WERI-Rb-1 (cell line): ENCODE measurements at places on chromosomes 7 and 10.

GRCh38 chr10:51918884-51919325 is 219.5 kb upstream of the CSTF2T start:
- no peak for DNase-seq

GRCh38 chr10:24201503-24202180 is 7.3 kb upstream of the KIAA1217 start:
- DNase-seq: no peak

DNA sequence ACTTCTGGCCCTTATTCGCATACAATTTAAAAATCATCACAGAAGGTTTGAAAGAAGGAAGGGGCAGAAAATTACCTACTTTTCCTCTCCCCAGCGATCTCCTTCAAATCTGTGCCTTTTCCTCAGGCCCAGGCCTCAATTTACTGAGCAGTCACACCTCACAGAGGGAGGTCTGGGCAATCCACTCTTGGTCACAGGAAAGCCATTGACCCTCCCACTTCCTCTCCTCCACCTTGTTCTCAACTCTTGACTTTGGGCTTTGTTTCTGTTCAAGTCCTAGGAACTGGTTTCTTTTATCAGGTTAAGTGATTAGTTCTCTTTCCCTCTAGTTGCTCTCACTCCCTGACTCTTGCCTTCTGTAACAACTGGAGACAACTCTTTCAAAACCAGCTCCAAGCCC is 37.0 kb upstream of the ATRNL1 start:
- DNase-seq: no peak

DNA sequence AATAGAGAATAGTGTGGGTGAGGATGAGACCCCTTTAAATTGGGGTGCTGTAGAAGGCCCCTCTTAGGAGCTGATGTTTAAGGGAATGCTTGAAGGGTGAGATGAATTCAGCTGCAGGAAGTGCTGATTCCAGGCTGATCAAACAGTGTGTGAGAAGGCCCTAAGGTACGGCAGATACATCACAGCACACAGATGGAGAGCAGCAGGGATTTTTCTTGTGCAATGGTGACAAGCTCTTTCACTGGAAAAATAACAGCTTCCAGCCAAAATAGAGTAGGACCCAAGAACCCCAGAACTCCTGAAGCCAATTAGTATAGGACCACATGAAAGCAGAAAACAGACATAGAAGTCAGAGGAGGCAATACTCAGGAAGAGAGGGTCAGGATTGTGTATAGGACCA is 296.9 kb downstream of the ADRA2A start:
- DNase-seq: no peak

GRCh38 chr7:2856388-2857169 is 12.5 kb upstream of the GNA12 start:
- DNase-seq: no peak

DNA sequence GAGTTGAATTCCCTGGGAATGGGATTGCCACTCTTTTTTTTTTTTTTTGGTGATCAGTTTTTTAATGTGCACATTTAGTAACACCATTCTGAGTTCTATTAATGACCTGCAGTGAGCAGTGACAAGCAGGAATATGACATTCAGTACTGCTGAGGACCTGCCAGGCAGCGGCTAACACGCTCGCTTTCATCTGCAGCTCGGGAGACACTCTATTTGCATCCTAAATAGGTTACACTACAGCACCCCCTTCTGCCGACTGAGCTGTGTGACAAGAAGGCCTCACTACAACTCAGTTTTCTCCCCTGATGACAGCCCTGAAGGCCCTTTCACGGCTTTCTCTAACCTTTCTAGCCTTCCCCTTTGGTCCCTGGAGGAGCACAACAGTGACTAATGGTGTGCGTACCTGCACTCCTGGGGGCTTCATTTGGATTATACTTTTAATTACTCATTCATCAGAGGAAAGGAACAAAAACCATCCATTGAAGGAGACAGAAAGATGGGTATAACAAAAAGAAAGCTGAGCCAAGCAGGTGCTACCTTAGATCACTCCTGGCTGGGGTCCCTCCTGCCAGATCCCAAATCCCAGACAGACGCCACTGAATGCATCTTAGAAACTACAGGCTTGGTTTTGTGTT is 872.4 kb downstream of the LRMDA start:
- peak; percentile 84 for DNase-seq

GRCh38 chr10:9900751-9901150 is 1116.9 kb upstream of the CELF2 start:
- DNase-seq: no peak

GRCh38 chr10:52208365-52208764 is 105.7 kb upstream of the DKK1 start:
- no peak for DNase-seq

GRCh38 chr7:102101926-102102325 is 184.7 kb upstream of the SH2B2 start:
- DNase-seq: no peak

GRCh38 chr10:58291538-58292174 is 22.7 kb downstream of the CISD1 start:
- no peak for DNase-seq

GRCh38 chr7:103551016-103551415 is 105.0 kb upstream of the SLC26A5 start:
- no peak for DNase-seq

- no peak for DNase-seq
Observed at GRCh38 chr10:70162151-70162891, 8.0 kb downstream of the SAR1A start.

DNA sequence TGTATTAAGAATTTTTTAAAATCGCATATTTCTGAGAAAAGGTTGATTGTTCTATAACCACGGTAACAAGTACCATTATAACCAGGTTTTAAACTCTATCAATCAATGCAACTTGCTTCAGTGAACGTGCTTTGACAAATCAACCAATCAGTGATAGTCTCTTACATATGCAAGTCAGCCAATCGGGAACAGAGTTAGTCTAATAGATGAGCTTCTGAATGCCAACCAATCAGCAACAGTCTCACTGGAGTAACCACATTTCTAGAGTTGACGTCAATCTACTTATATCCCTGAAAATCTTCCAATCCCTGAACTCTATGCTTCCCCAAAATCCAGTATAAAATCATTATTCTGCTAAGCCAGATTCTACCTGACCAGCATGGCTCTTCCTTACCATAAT is 44.7 kb upstream of the TRUB1 start:
- no peak for DNase-seq

- DNase-seq: no peak
Observed at GRCh38 chr10:60952067-60952845, 8.3 kb upstream of the RHOBTB1 start.

DNA sequence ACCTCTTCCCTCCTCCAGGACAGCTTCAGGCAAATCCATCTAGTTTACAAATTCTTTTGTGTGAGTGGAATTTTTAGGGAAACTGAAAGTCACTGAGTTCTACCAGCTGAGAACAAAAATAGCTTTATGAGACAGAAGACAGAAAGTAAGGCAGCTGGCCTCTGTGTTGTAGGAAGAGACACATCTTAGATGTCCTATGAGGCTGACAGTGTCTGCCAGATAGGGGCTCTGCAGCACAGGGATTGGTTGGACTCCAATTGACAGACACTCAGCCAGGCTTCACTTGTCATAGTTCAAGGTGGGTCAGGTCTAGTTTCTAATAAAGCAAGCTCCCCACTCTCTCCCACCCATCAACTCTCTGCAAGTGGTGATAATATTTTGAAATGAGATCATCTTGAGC is 574.9 kb downstream of the CCSER2 start:
- no peak for DNase-seq

- DNase-seq: no peak
Observed at GRCh38 chr10:1545524-1545923, 191.8 kb downstream of the ADARB2 start.

- DNase-seq: no peak
Observed at GRCh38 chr7:144824360-144824759, 11.5 kb downstream of the TPK1 start.

- DNase-seq: no peak
Observed at GRCh38 chr7:90230834-90231233, 14.1 kb upstream of the CFAP69 start.

- DNase-seq: no peak
Observed at GRCh38 chr7:21656081-21656480, 113.2 kb downstream of the DNAH11 start.

DNA sequence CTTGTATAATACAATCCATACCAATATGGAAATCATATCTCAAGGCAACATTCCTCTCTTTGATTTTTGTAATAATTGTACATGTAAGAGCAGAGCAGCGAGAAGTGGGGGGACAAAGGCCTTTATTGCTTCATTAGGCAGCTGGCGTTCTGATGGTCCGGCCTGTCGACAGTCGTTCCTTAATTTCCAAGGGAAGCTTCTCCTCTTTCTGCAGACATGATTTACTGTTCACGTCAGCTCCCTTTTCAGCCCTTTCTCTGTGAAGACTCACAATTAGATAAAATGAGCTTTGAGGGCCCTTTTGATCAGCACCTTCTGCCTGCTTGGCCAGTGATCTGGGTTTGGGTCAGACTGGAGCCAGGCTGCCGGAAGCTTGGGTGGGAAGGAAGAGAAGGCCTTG is 65.6 kb upstream of the CTBP2 start:
- DNase-seq: no peak

DNA sequence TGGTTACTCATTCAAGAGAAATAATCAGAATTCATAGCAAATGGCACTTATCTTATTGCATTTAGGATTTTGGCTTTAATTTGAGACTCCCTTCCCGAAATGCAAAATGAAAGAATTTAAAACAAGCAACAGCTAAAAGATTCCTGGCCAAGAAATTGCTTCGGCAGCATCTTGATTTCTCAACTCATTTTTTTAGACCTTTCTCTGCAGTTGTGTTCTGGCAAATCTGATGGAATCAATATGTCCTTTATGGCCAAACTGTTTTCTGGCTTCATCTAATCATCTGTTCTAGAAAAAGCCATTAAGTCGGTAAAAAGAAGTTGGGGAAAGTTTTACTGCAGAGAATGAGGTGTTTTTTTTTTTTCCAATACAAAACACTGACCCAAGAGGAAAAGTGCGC is 172.1 kb downstream of the SLC16A9 start:
- no peak for DNase-seq

DNA sequence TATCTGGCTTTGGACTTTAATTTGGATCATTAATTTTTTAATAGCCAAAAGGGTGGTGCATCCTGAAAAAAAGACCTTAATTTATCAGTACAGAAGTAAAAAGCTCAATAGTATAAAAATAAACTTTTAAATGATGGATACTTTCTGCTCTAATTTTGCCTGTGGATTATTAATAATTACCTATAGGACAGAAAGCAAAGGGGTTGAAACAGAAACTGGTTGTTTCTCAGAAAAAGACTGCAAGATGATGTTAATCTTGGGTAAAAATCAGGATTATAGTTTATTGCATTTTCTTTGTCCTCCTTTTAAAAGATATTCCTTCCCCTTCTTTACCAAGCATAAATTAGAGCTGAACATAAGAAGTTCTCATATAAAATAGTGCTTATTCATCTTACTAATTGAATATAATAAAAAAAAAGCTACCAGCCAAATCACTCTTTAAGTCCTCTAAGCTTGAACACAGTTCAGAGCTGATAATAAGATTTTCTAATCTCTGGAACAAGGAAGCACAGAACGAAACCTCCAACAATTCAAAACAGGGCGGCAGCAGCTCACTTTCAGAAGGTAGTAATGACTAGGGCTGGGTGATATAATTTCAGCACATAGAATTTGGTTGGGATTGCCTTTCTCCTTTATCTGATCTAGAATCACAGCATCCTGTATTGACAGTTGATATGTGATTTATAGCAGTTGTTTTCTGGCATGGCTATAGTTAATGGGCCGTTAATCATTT is 8.1 kb upstream of the GPR85 start:
- DNase-seq: peak; percentile 12

DNA sequence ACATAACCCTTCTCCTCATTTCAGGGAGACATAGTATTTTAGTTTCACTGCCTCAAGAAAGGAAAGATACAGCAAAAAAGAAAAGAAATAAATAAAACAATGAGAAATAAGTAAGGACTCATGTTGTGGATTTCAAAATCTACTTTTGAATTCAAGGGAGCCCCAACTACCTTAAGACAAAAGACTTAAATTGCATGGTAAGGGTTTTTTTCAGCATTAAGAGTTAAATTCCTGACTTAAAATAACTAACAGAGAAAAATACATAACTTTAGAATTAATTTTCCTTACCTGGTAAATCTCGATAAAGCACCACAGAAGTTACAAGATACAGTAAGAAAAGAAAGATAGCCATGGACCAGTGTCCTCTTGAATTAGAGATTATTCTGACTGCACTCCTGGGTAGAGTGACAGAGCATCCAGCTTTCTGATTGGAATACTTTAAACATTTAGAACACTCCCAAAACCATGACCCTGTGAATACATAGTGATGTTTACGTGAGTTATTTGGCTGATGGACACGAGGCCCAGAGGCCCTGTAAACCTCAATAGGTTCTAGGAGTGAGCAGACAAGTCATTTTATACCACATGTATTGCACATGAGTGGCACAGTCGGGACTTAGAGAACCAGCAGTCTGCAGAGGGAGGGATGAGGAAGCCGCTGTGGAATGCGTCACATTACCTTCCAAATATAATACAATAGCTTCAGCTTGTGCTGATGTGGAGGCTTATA is 292.5 kb upstream of the SEMA3C start:
- DNase-seq: no peak

GRCh38 chr10:113139699-113140098 is 189.7 kb downstream of the TCF7L2 start:
- DNase-seq: no peak

DNA sequence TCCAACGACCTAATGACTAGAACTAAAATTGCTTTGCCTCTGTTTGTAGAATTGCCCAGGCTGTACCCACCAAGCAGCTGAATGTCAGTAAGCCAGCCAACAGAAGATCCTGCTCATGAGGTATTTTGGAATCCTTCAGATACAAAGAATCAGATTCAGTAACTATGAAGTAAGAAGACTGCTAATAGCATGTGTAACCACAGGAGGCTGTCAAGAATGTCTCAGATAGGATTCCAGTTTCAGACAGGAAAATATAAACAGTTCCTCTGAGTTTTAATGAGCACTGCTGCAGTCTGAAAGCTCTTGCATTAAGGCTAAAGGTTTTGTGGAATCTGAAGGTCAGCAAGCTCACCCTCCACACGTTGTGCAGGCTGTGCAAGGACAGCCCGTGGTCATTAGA is 112.6 kb upstream of the ADAM12 start:
- DNase-seq: no peak

DNA sequence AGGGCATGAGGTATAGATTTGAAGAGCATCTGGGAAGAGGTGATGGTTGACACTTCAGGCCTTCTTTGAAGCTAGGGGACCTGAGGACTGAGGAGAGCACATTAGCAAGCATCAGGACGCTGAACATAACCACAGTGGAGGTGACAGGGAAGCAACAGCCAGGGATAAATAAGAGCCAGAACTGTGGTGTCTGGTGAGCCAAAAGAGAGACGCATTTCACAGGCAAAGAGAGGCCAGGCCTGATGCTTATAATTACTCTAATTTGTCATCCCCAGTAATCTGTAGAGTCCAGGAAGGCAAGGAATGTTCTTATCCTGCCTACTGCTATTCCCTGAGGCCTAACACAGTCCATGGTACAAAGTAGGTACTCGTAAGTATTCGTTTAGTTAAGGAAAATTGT is 10.4 kb upstream of the FAS start:
- no peak for DNase-seq

DNA sequence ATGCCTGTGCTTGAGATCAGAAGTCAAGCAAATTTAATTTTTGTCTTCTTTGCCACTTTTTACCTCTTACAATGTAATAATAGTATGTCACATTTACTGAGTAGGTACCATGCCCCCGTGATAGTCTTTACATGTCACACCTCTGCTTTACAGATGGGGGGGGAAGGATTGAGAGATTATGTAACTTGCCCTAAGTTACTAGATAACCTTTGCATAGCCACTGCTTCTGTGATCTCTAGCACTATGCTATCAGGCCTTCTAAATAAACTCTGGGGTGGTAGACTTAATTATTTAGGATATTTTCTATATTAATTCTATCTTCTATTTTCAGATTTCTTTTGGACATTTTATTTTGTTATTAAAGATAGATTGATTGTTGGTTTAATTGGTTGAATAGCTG is 514.4 kb downstream of the SUGCT start:
- DNase-seq: no peak
